IMR-90 (cell line): ENCODE measurements at places on chromosomes 1 and 21.

DNA sequence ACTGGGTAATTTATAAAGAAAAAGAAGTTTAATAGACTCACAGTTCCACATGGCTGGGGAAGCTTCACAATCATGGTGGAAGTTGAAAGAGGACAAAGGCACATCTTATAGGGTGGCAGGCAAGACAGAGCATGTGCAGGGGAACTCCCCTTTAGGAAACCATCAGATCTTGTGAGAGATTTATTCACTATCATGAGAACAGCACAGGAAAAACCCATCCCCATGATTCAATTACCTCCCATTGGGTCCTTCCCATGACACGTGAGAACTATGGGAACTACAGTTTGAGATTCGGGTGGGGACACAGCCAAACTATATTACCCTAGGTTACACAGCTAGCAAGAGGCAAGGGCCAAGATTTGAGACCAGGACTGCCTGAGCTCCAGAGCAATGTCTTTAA, 30.4 kb upstream of the SOX13 start:
- H3K36me3 ChIP-seq = no peaks in the 10 kb centered on the region
- peaks cover 27% of the 10 kb centered on the region for H3K27me3 ChIP-seq
- H3K4me3 ChIP-seq = no peak overlapping the region
- no peak for DNase-seq
- no peaks in the 10 kb centered on the region for H3K4me1 ChIP-seq

- H3K27ac ChIP-seq = no peak overlapping the region
- no peaks in the 10 kb centered on the region for H3K36me3 ChIP-seq
- no peaks in the 10 kb centered on the region; the same call in 1 of the 2 replicates for H3K27me3 ChIP-seq
- no peaks in the 10 kb centered on the region for H3K4me1 ChIP-seq
- DNase-seq = no peak
Measured at GRCh38 chr1:48686159-48686558, 90.5 kb downstream of the BEND5 start.

GRCh38 chr1:196308176-196308575, 300.1 kb downstream of the KCNT2 start:
- no peak overlapping the region for H3K4me3 ChIP-seq
- H3K27me3 ChIP-seq = no peaks in the 10 kb centered on the region
- H3K36me3 ChIP-seq = no peaks in the 10 kb centered on the region
- peaks cover 2% of the 10 kb centered on the region; the same call in 1 of the 2 replicates for H3K4me1 ChIP-seq

GRCh38 chr1:238242181-238242580, 351.5 kb upstream of the ZP4 start:
- no peak for DNase-seq
- no peaks in the 10 kb centered on the region for H3K4me1 ChIP-seq
- no peaks in the 10 kb centered on the region for H3K36me3 ChIP-seq
- no peak overlapping the region for H3K4me3 ChIP-seq

- no peak overlapping the region for H3K4me3 ChIP-seq
- H3K36me3 ChIP-seq = peaks cover 56% of the 10 kb centered on the region
- H3K27me3 ChIP-seq = no peaks in the 10 kb centered on the region
- H3K4me1 ChIP-seq = no peaks in the 10 kb centered on the region
Measured at GRCh38 chr21:45487891-45488600, 54.2 kb downstream of the SLC19A1 start.

DNA sequence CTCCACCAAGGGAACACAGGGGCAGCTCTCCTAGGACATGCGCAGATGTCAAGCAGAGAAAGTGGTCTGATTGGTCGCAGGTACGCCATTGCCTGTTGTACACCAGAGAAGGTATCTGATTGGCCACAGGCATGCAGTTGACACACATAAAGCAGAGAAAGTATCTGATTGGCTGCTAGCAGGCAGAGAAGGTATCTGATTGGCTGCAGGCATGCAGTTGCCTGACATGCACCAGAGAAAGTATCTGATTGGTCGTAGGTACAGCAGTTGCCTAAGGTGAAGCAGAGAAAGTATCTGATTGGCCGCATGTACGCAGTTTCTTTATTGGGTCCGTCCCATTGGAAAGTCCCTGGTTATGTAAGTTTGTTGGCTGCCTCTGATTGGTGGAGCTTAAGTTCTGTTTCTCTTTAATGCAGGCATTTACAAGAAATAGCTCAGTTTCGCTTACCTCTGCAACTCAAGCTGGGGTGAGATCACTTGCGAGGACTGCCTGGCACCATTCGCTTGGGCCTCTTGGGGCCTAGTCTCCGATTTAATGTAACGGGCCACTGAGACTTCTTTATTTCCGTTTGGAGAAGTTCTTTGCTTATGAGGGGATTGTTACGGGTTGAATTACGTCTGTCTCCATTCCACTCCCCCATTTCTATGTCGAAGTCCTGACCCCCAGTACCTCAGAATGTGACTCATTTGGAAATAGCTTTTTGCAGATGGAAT, 74.2 kb downstream of the SIK1 start:
- no peak overlapping the region for H3K27ac ChIP-seq
- peaks cover 3% of the 10 kb centered on the region; the same call in 1 of the 2 replicates for H3K27me3 ChIP-seq
- no peaks in the 10 kb centered on the region for H3K36me3 ChIP-seq
- DNase-seq = no peak

- DNase-seq = no peak
- no peak overlapping the region for H3K27ac ChIP-seq
- no peak overlapping the region for H3K4me3 ChIP-seq
- H3K36me3 ChIP-seq = no peaks in the 10 kb centered on the region
- H3K27me3 ChIP-seq = no peaks in the 10 kb centered on the region
Measured at GRCh38 chr1:61494000-61494399, 230.9 kb downstream of the TM2D1 start.

DNA sequence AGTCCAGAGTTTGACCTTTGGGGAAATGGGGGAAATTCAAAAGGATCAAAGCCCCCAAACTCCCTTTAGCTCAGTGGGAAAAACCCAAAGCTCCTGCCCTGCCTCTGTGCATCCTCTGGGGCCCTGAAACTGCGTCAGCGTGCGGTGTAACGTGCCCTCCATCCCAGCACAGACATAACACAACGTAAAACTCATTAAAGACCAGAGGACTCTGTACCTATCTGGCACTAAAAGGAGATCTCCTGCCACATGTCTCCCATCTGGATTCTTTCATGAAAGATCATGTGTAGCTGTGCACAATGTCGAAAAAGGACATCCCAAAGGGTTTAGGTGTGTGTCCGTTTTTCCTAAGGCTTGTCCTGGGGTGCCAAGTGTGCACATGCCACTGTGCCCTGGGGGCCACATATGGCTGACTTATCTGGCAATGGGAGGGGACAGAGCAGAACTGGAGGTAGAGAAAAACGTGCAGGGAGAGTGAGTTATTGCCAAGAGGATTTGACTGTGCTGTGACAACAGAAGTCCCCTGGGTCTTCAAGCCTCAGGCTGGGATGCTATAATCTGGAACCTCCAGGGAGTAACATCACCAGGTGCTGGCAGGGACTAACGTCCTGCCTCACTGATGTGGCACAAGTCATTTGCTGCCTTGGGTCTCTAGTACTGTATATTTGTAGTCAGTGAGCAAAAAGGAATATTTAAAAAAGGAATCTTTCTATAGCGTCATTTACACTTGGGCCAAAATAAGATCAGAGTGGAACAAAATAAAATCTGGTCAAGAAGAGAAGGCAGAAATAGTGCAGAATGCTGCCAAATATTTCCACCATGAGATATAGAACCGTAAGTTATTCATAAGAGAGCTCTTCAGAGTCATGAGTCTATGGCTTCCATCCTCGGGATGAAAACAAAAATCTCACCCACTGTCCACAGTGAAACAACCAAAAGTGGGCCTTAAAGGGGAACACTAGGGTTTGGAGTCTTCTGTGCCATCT, 52.3 kb downstream of the ITPKB start:
- no peak for DNase-seq
- H3K27me3 ChIP-seq = peaks cover 4% of the 10 kb centered on the region
- no peak overlapping the region for H3K4me3 ChIP-seq
- H3K36me3 ChIP-seq = no peaks in the 10 kb centered on the region
- H3K27ac ChIP-seq = no peak overlapping the region
- H3K4me1 ChIP-seq = peaks cover 5% of the 10 kb centered on the region; the same call in 1 of the 2 replicates

GRCh38 chr1:215569986-215570824, 3.1 kb downstream of the KCTD3 start:
- no peak overlapping the region for H3K4me3 ChIP-seq
- peak; percentile 20 for DNase-seq
- H3K4me1 ChIP-seq = peaks cover 4% of the 10 kb centered on the region
- H3K36me3 ChIP-seq = peaks cover 5% of the 10 kb centered on the region
- H3K27ac ChIP-seq = no peak overlapping the region

- no peaks in the 10 kb centered on the region for H3K27me3 ChIP-seq
- no peak overlapping the region for H3K27ac ChIP-seq
Measured at GRCh38 chr1:183996040-183996384, 41.5 kb downstream of the COLGALT2 start.

GRCh38 chr1:19202396-19202795, 7.7 kb downstream of the UBR4 start:
- peaks cover 14% of the 10 kb centered on the region for H3K4me1 ChIP-seq
- DNase-seq = no peak
- H3K36me3 ChIP-seq = peaks cover 29% of the 10 kb centered on the region
- H3K27ac ChIP-seq = no peak overlapping the region
- no peaks in the 10 kb centered on the region for H3K27me3 ChIP-seq

DNA sequence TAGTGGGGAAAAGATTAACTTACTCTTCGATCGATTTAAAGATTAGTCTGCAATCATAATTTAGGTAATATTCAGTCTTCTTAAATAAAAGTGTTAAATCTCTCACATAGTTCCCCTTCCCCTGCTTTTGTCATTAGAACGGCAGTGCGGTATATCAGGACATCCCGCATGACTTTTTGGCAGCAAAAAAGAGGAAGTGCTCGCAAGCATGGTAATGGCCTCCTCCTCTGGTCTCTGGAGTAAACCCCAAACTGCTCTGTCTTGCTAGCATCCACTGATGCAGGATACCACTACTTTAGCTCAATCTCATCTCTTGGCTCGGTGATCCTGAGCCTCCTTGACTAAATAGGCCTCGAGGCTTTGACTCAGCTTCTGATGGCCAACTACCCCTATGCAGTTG, 78.7 kb upstream of the VAV3 start:
- no peak for DNase-seq
- no peaks in the 10 kb centered on the region for H3K36me3 ChIP-seq
- no peak overlapping the region for H3K4me3 ChIP-seq
- no peak overlapping the region for H3K27ac ChIP-seq
- no peaks in the 10 kb centered on the region for H3K27me3 ChIP-seq

- H3K36me3 ChIP-seq = no peaks in the 10 kb centered on the region
- DNase-seq = no peak
- H3K27ac ChIP-seq = no peak overlapping the region
- no peak overlapping the region for H3K4me3 ChIP-seq
- H3K27me3 ChIP-seq = no peaks in the 10 kb centered on the region
Measured at GRCh38 chr1:174577681-174578080, 129.9 kb downstream of the GPR52 start.

DNA sequence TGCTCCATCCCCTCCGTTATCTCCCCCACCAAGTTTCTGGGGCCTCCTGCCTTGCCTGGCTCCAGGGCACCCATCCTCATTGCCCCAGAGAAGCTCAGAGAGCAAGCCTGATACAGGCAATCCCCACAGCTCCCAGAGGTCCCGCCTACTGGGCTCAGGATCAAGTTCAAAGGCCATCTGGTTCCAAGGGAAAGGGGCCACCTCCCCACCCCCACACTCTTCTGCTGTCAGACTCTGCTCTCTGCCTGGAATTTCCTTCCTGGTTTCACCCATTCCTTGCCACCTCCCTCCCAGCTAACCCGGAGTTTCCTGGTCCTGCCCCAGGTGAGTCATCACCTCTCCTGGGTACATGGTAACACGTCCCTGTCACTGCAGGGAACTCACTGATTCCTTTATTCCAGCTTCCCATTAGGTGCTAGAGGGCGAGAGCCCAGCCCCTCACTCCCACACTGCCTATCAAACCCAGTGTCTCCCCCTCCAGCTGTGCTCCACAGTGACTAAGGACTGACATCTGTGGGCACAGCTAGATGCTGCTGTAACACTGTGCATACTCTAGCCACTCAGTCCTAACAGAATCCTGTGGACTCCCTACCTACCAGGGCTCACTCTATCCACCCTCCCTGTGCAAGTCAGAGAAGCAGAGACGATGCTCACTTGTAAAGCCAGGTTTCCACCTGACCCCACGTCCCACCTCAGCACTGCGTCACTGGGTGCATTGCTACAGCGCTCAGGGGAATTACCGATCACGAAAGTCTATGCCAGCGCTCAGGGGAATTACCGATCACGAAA, 21.8 kb downstream of the RSPH1 start:
- no peak for DNase-seq
- no peaks in the 10 kb centered on the region for H3K36me3 ChIP-seq
- peaks cover 7% of the 10 kb centered on the region; the same call in 1 of the 2 replicates for H3K27me3 ChIP-seq
- no peaks in the 10 kb centered on the region for H3K4me1 ChIP-seq
- H3K27ac ChIP-seq = no peak overlapping the region
- H3K4me3 ChIP-seq = no peak overlapping the region

DNA sequence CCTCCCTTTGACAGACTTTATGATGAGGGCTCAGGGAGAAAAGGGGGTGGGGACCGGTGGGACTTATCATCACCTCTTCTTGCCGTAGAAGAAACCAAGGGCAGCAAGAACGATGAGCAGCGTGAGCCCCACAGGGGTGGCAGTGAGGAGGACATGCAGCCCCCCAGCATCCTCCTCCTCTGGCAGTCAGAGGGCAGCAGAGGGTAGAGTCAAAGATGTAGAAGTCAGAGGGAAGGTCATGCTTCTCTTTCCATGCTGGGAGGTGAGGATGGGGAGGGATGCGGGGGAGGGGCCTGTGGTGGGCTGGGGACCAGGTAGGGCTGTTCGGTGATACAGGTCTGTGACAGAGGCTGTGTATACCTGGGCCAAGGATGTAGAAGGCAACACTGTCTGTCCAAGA, 14.8 kb downstream of the INSRR start:
- H3K27me3 ChIP-seq = peaks cover 92% of the 10 kb centered on the region
- DNase-seq = no peak
- H3K4me3 ChIP-seq = no peak overlapping the region
- no peak overlapping the region for H3K27ac ChIP-seq
- no peaks in the 10 kb centered on the region; the same call in 1 of the 2 replicates for H3K4me1 ChIP-seq
- no peaks in the 10 kb centered on the region for H3K36me3 ChIP-seq

DNA sequence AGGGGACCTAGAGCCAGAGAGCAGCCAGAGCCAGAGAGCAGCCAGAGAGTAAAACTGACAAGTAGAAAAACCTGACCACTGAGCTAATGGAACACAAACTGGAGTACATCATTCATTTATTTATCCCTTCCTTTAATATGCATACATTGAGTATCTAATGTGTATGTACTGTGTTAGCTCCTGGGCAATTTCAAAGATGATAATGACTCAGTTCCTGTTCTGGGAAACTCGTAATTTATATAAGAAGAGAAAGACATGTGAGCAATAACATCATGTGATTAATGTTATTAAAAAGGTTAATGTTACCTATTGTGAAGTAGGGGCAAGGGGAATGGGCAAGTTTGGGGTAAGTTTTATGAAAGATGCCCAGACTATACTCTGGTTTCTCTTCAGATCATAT, 199.9 kb downstream of the TNR start:
- no peak overlapping the region for H3K4me3 ChIP-seq
- no peaks in the 10 kb centered on the region for H3K27me3 ChIP-seq
- H3K27ac ChIP-seq = no peak overlapping the region

- DNase-seq = no peak
- H3K36me3 ChIP-seq = no peaks in the 10 kb centered on the region
- H3K27ac ChIP-seq = no peak overlapping the region
- peaks cover 5% of the 10 kb centered on the region; the same call in 1 of the 2 replicates for H3K4me1 ChIP-seq
- H3K27me3 ChIP-seq = peaks cover 42% of the 10 kb centered on the region
Measured at GRCh38 chr1:212600980-212601379, 7.6 kb upstream of the ATF3 start.

GRCh38 chr1:151705753-151706463, 10.7 kb downstream of the CELF3 start:
- H3K4me3 ChIP-seq = no peak overlapping the region
- H3K4me1 ChIP-seq = no peaks in the 10 kb centered on the region
- H3K36me3 ChIP-seq = peaks cover 11% of the 10 kb centered on the region
- peaks cover 7% of the 10 kb centered on the region for H3K27me3 ChIP-seq
- H3K27ac ChIP-seq = no peak overlapping the region
- DNase-seq = peak; percentile 18

- H3K27me3 ChIP-seq = no peaks in the 10 kb centered on the region; the same call in 1 of the 2 replicates
- H3K4me1 ChIP-seq = peaks cover 6% of the 10 kb centered on the region; the same call in 1 of the 2 replicates
- H3K27ac ChIP-seq = no peak overlapping the region
- no peak for DNase-seq
Measured at GRCh38 chr1:116119876-116120275, 8.7 kb downstream of the MAB21L3 start.
